Epithelial cell of prostate (primary cell): ENCODE measurements at places on chromosomes 16 and 17.

- no peak for DNase-seq
Observed at GRCh38 chr17:80029258-80029974, 6.3 kb downstream of the TBC1D16 start.

DNA sequence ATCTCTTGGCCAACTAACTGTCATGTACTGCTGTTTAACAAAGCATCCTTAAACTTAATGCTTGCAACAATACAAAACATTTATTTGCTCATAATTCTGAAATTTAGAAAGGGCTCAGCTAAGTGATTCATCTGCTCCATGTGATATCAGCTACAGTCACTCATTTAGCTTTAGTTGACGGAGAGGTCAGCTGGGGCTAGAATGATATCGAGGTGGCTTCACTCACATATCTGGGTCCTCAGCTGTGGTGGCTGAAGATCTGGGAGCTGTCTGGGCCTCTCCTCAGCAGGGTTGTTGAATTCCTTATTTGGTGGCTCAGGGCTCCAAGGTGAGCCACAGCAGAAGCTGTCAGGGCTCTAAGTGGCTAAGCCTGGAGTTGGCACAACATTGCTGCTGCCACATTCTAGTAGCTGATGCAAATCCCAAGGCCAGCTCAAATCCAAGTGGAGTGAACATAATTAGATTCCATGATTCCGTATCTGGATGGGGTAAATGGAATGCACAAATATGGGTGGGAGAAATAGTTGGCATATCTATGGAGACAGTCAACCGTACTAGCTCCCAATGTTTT lies 62.8 kb downstream of the HS3ST3A1 start:
- DNase-seq, result no peak

DNA sequence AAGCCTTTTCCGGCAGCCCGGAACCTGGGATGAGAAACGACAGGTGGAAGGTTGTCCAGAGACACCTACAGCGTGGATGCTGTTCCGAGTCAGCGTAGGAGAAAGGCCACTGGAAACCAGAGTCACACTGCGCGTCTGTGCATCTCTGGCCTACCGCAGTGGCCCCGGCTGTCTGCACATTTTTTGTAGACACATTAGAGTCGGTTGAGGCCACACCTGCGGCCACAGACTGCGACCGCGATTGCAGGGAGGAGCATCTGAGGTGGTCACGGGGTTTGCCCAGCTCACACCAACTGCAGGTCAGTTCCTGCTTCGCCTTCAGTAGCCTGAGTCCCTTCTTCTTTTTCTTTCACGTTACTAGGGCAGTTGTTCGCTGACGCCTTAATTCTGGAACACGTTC lies 52.4 kb downstream of the WDR45B start:
- DNase-seq, result no peak

DNA sequence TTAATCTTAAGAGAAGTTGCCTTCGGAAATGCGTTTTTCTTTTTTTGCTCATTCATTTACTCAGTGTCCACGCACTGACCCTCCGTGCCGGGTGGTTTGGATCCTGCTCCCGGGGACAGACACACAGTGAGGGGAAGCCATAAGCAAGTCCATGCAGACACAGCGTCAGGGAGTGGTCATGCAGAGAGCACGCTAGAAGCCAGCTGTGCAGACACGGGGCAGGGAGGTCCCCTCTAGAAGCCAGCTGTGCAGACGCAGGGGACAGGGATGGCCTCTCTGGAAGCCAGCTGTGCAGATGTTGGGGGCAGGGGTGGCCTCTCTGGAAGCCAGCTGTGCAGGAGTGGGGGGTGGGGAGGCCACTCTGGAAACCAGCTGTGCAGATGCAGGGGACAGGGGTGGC lies 4.8 kb downstream of the GAA start:
- no peak for DNase-seq

DNA sequence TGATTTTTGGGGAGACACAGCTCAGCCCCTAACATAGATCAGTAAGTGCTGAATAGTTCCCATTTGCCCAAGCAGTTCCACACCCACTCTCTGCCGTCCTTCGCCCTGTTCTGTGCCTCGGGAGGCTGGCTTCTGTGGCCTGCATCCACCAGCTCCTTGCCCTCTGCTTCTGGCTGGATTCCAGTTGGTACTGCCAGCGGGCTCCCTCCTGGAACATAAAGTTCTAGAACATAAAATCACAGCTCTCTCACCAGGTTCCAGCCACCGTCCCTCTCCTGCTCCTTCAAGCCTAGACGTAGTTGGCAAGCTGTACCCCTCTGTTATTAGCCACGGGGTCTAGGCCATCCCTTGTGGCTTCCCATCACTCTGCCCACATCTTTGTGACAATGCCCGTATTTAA lies 3.9 kb upstream of the MRPS23 start:
- DNase-seq, result no peak

DNA sequence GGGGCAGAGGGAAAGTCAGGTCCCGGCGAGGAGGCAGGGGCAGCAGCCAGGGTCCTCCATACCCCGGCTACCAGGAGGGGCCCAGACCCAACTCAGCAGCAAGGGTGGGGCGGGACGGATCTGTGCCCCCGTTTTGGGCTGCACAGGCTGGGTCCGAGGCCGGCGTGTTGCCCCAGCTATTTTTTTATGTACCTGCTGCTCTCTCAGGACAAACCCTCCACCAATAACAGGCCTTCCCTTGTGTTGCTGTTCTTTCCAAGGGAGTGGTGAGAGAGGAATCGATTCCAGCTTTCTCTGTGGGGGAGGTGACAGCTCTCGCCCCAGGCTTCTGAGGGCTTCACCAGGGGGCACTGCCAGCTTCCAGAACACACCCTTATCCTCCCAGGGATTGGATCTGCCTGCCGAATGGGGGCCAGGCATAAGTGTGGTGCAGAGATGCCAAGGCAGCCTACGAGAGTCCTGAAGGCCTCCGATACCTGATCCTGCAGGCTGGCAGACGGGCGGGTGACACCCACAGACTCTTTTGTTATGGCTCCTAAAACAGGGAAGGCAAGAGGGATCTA lies 22.3 kb downstream of the RTN4RL1 start:
- DNase-seq, result no peak

GRCh38 chr17:56096026-56096810 lies 57.1 kb upstream of the ANKFN1 start:
- no peak for DNase-seq

DNA sequence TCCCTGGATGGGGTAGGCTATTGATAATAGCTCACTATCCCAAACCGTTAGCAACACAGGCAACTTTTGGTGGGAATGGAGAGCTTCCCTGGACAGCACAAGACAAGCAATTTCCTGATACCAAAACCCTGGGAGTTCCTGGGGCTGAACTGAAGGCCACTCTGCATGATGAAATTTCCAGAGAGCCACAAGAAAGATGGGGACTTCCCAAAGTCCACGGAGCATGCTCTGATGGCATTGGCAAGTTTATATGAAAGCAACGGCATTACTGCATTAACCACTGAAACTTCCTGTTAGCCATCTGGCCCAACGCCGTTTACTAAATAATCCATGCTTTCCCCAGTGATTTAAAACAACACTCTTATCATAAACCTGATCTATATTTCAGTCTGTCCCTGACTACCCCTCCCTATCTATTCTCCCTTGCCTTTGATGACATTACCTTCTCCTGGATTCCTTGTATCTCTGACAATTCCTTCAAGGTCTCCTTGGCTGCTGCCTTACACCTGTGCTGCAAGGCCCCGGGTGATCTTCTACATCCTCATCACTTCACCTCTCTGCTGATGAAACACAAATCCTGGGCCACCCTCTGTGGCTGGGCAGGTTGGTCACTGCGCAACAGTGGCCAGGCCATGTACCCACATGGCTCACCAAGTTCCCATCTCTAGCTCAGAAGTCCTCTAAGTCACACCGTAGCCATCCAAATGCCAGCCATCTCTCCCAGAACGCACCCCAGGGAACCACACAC lies 108.5 kb upstream of the RCVRN start:
- no peak for DNase-seq

DNA sequence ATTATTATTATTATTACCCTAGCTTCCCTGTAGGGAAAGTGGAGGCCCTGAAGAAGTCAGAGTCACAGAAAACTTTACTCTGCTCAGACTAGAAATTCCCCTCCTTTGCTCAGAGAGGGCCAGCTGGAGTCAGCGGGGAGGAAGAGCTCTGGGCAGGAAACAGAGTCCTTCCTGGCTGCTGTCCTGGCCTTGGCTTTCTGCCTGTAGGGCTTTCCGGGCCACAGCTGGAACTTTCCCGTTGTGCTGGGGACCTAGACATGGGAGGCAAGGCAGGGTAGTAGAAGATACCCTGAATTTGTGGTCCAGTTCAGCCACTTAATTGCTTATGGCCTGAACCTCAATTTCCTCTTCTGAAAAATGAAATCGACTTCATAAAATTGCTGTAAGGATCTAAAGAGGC lies 14.0 kb upstream of the CCL2 start:
- DNase-seq, result no peak

GRCh38 chr17:76542984-76543383 lies 3.1 kb downstream of the PRCD start:
- DNase-seq, result no peak

- no peak for DNase-seq
Observed at GRCh38 chr16:89175280-89176146, 4.0 kb downstream of the CDH15 start.

DNA sequence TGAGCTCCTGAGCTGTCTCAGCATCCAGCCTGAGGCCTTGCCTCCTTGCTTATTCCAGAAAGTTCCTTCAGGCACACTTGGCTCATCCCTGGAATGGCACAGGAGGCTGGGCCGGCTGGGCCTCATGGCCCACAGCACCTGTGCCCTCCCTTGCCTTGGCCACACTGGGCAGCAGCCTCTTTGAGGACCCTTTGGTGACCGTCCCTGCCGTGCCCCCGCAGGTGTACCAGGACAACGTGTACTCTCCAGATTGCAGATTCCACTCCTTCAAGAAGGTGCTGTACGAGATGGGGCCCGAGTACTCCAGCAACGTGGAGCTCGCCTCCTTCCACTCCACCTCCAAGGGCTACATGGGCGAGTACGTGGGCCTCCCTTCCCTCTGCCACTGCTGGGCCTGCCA lies 34.2 kb downstream of the GPT2 start:
- DNase-seq, result no peak

DNA sequence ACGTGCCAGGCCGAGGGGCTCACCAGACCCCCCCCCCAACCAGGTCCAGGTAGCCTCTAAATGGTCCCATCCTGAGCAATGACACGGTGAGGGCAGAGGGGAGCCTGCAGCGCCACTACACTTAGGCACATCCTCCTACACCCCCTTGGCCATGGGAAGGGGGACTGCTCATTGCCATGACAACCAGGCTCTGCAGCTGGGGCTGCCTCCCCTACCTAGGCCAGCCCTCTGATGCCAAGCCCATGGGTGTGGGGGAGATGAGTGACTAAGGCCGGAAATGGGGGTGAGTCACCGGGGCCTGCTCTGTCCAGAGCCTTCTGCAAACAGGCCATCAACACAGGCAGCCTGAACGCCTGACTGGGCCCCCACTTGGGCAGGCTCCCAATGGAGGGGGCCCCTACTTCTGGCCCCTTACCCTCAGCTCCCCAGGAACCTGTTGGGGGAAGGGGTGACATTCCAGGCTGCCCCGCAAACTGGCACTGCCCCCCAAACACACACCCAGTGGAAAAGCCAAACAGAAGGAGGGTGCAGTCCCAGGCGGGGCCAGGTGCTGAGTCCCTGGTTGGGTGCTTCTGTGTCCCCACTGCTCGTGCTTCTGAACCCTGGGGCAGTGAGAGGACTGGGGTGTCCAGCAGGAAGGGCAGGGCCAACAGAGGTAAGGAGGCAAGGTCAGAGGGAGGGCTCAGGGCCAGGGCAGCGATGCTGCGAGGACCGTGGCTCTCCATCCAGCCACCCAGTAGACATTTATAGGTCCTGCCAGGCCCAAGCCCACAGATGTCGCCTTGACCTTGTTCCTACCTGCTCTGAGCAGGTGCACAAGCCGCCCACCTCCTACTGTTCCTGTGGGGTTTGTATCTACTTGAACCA lies 8.2 kb downstream of the PLCD3 start:
- no peak for DNase-seq

GRCh38 chr17:75925912-75926311 lies 14.9 kb downstream of the FBF1 start:
- DNase-seq, result no peak

GRCh38 chr17:41153856-41154255 lies 4.2 kb upstream of the KRTAP4-5 start:
- no peak for DNase-seq

- no peak for DNase-seq
Observed at GRCh38 chr17:1485423-1486376, 6.8 kb downstream of the MYO1C start.

GRCh38 chr16:11370084-11370931 lies 25.0 kb downstream of the RMI2 start:
- no peak for DNase-seq

DNA sequence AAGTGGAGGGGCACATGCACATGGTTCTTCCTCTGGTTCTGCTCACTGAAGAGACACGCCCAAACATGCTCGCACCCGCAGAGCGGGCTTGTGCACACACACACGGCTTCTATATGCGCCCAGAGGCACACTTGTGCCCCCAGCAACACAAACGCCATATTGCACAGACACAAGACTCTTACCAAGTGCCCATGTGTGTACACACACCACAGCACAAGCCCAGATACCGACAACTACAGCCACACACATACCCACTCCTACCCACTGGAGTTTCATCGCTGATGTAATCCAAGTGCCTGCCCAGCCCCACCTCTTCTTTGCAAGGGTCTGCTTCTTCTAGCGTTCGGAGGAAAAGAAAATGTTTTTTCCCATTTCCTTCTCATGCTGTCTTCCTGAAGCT lies 6.5 kb upstream of the PRR29 start:
- no peak for DNase-seq

- DNase-seq, result peak; percentile 14
Observed at GRCh38 chr16:28082624-28083023, 19.1 kb upstream of the GSG1L start.

DNA sequence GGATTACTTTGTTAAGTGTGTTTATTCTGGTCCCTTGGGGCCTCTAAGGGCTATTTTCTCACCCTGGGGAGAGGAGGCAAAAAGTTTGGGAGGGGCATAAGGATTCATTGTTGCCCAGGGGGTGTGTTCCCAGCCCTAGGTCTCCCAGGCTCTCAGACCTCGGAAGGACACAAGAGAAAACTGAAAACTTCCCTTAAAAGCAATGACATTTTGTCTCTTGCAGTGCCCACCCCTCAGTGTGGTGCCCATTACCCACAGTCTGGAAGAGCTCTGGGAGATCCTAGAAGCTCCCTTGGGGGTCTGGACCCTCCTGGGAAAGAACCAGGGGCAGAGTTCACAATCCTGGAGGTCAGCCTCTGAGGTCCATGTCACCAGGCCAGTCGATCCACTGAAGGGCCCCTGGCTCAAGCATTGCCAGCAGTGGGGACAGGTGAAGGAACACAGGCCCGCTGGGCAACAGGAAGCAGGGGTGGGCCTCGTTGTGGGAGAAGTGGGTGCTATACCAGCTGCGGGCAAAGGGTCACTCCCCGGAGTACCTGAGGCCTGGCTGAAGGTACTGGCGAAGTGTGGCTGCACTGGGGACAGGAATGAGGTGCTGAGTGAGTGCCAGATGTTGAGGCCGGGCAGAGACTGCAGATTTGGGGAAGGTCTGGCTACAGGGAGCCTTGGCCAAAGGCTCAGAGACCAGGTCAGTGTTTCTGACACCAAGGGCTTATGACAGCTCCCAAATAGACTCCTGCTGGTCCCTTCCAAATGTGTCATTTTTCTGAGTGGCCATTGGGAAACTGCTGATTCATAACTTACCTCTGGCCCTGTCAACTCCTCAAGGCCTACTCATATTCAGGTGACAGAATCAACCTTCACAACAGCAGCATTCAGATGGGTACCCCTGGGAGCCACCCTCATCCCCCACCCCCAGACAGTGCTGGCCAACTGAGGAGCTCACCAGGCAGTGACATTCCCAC lies 4.6 kb upstream of the ZNF747 start:
- no peak for DNase-seq
